ENCODE measurements at places on chromosomes 12 and 14.

DNA sequence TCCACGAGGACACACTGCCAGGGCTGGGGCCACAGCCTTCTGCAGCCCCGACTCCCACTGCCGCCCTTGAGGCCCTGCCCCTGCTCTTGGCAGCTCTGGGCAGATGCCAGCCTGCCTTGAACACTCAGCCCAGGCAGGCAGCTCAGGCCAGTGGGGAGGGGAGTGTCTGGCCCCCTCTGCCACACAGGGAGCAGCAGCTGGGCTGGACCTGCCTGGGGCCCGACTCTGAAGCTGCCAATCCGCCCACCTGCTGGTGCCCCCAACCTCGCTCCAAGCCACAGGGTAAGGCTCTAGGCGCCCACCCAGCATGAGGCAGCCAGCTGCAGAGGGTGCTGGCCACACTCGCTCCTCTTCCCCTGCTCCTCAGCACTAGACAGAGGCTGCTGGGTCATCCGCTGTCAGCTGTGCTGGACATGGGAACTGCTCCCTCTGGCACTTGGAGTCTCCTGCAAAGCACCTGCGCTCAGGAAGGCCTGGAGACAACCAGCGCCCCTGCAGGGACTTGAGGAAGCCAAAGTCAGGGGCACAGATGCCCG is 24.6 kb upstream of the NUDT14 start:
- DNase-seq, result no peak

GRCh38 chr12:24561882-24562770 is 386.8 kb downstream of the BCAT1 start:
- DNase-seq, result peak; percentile 53

DNA sequence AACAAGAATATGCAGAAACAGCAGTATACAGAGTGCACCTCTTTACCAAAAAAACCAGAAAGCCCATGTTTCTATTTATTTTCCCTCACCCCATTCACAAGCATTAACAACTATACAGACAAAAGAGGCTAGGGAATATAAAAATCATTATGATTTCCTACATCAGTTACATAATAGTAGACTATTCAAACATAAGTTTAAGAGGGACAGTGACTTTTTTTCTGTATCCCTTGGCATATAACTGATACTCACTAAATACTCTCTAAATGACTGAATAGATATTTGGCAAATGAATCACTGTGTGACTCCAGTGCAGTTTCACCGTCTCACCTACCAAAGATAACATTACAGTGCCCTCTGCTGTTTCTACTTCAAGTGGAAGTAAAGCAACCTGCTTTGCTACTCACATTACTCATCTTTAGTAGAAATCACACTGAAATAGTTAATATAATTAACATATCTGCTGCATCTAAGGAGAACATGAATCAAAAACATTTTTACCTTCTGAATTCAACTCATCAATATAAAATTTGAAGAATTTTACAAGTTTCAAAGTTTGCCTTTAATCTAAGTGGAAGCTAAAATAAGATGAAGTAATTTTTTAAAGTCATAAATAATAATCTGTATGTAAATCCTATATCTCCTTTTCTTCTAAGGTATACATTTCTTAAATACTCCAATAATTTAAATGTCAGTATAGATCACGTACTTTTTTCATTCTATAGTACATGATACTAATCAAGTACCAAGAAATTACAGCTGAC is 103.8 kb downstream of the OSBPL8 start:
- DNase-seq, result no peak

GRCh38 chr12:88624911-88625310 is 44.6 kb upstream of the KITLG start:
- DNase-seq, result no peak

DNA sequence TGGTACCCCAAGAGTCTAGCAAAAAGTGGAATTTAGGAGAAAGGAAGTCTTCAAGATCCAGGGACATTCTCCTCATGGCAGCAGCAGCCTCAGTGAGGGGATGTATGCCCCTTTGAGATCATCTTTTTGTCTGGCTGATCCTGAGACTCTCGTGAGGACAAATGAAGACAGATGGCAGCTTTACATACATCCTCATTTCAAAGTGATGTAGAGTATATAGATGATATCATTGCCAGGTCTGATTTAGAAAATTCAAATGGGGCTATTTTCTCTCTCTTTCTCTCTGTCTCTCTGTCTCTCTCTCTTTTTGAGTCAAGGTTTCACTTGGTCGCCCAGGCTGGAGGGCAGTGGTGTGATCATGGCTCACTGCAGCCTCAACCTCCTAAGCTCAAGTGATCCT is 61.5 kb downstream of the E2F7 start:
- DNase-seq, result no peak

DNA sequence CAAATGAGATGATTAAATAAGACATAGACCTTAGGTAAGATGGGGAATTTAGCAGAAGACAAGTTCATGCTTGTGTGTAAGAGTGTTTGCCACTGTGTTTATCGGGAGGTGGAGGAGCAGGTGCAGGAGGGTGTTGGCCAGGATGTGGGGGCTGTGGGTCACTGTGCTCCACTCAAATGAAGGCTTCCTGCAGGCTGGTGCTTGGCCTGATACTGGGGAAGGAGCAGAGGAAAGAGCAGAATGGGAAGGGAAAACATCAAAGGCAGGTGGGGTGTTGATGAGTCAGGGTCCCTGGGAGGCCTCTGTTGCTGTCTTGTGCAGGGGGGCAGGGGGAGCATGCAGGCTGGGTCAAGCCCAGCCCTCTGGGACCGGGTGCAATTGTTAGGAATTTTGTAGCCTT is 126.5 kb downstream of the TSPAN9 start:
- no peak for DNase-seq

- no peak for DNase-seq
Measured at GRCh38 chr12:14283489-14284144, 81.9 kb upstream of the ATF7IP start.

DNA sequence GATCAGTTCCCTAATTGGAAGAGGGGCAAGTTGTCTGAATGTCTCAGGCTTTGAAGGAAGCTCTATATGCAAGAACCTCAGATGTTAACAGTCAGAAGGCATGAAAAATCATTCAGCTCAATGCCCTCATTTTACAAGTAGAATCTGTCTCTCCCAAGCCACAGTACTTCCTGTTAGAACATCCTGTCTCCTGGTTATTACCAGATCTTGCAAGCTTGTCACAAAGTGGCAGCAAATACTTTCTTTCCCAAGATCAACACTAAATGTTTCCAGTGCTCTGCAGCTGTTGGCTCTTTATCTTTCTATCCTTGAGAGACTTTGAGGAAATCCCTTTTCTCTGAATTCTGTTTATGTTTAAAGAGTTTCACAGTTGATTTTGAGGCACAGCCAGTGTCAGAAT is 235.5 kb downstream of the AKAP6 start:
- no peak for DNase-seq

GRCh38 chr12:43969882-43970281 is 134.0 kb downstream of the TMEM117 start:
- DNase-seq, result no peak

GRCh38 chr12:103909811-103910210 is 20.4 kb upstream of the HSP90B1 start:
- DNase-seq, result no peak

DNA sequence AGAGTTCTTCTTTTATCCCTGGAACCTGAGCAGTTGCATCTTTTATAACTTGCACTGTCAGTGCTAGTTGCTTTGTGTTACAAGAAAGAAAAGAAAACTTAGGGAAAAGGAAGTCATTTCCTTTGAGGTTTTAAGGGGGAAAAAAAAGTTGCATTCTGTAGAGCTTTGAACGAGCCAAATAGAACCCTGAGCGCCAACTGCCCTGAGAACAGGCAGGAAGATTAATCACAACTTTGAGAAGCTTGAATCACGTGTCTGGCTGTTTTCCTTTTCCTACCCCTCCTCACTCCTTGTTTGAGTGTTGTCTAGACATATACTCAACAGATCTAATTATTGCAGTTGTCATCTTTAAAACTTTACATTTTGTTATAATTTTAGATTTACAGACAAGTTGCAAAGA is 12.5 kb downstream of the PCNX1 start:
- DNase-seq, result no peak

DNA sequence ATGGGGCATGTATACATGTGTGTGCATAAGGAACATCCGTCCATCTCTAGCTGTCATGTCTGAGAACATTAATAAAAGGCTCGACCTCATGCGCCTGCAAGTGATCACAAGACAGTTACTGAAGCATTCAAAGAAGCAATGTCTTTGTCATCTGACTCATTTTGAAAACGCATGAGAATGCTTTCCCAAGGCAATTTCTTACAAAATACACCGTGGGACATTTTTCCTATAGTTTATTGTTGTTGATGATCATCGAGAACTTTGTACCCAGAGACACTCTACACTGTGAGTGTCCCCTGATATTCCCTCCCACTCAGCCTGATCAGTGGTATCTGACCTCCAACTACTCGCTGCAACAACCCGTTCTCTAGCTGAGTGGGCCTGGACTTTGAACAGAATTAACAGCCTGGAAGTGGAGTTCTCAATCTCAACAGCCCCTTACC is 68.1 kb downstream of the ETV6 start:
- DNase-seq, result no peak

DNA sequence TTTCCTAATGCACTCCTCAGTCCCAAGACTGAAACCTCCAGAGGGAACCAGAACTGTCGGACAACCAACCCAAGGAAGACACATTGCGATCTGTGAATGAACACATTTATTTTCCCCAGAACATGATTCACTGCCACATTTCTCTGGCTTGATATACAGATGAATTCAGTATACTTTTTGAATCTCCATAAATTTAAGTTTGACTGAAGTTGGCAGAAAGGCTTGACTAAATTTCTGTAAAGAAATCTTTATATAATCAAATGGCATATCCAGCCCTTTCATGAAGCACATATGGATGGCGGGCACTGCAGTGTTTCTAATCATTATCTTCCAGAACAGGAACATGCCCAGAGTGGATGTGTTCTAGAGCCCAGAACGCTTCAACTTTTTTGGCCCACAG is 56.7 kb downstream of the DCAF5 start:
- no peak for DNase-seq

All from lower leg skin (tissue), 4 donors.